ENCODE measurements at places on chromosomes 5 and 9.

GRCh38 chr5:135569755-135570452, 8.9 kb downstream of the CXCL14 start:
- no peak for DNase-seq

GRCh38 chr5:159341145-159341544, 10.9 kb upstream of the IL12B start:
- DNase-seq, result no peak

DNA sequence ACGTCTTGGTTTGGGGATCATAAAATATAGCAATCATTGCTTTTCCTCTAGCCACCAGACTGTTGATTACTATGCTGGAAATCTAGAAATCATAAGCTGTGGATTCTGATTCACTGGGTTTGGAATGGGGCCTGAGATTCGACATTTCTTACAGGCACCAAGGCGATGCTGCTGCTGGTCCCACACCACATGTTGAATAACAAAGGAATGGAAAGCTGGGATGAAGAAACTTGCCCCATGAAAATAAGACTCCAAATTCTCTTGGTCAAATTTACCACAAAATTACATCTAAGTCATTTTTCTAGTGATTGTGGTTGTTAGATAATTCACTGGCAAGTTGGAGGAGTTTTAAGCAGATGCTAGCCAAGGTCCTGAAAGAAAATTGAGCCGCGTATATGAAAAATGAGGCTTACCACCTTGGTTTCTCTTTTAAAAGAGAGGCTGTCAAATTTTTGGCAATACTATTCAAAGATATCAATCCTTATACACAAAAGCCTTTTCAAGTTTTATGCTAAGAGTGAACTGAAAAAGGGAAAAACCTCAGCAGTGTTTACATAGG, 23.0 kb upstream of the MEIKIN start:
- no peak for DNase-seq

DNA sequence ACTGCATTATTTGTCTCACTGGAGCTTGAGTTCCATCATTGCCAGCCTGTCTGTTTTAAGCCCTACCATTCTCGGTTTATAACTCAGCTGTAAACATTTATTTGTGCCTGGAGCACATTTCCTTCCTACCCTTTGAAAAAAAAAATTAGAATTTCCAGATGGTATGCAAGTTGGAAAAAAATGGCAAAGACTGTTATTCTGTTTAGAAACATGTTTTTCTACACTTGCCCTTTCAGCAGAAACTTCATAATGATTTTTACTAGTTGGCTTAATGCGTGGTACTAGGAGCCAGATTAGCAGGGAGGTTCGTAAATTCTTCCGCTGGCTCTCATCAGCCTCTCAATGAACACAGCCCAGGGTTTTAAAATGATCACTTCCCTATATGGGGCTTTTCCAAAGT, 238.8 kb upstream of the WWC1 start:
- no peak for DNase-seq

GRCh38 chr9:840343-840742, 1.2 kb upstream of the DMRT1 start:
- DNase-seq, result no peak

DNA sequence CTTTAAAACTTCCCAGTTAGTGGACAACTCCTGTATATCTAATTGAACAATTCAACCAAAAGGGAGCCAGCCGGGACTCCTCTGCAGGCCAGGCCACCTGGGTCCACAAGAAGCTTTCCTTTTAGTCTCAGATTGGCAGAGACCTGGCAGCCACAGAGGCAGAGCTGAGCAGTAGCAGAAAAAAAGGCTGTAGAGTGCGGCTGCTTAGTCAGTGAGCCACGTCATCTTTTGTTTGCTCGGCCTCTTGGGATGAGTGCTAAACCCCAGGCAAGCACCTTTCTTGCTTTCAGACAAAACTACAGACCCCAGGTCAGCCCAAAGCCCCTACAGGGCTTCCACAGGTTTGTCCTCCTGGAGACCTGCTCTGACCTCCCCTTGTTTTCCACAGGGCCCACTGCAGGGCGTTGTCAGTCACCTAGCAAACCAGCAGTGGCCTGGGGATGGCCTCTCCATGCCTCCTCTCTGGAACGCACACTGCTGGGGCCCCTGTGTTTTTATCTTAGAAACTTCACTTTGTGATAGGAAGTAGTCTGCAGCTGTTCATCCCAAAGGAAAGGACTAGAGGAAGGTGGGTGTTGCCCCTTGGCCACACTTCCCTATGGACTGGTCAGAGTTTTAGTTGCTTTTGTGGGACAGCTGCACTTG, 49.9 kb downstream of the SHB start:
- no peak for DNase-seq

DNA sequence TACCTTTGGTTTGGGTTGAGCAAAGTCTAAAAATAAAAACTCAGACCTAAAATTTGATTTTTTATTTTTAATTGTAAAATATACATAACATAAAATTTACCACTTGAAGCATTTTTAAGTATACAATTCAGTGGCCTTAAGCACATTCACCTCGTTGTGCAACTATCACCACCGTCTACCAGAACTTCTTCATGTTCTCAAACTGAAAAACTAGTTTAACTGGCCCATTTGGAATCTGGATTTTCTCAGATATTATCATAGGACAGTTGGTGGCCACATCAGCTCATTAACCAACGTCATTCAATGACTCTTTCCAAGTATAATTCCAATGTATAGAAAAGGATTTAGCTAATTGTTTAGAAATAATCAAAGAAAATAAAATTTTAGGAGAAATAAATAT, 319.3 kb downstream of the TLE1 start:
- DNase-seq, result no peak

DNA sequence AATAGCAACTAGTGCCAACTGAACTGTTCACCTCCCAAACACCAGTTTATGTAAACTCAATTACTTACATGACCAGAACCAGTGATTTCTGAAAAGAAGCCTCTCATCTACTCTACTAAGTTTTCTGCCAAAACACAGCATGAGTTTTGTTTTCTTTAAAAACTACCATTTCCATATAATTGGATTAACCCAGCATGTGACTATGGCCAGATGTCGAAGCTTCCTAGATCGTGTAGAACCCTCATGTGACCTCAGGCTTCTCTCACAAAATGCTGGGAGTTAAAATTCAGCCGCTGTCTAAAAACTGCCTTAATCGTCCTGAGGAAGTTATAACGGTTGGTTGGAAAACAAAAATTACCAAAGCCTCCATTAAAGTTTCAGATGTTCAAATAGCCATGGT, 303.5 kb downstream of the IRX1 start:
- DNase-seq, result no peak

DNA sequence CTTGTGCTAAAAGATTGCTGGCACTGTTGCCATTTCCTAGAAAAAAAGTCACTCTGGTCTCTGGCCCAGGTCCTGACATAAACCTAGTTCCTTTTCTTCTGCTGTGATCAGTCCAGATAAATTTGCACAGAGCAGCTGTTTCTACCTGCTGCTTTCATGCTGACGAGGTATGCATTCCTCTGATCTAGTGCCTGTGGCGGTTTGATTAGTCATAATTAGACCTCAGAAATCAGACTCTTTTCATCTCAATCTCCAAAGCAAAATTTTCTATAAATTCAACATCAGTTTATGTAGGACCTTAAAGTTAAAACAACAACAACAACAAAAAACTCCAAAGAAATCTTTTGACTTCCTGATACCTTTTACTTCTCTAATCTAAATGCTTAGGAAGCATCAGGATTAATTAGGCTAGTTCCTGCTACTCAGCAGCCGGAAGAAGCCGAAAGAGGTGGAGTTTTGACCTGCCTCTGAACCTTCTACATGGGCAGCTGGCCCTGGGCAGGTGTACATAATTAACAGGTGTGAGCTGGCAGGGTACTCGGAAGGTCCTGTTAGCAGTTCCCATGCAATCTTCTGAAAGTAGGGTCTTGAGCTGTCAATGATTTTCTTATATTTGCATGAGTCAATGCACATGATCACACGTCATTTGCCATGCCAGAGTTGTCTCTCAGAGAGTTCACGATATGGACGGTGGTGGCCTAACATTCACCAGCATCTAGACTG, 83.3 kb upstream of the CCDC112 start:
- DNase-seq, result no peak
